ENCODE measurements at places on chromosomes 12 and 14. TPM values are rescaled to one million over a fixed set of nuclear protein-coding genes. Genes with fewer than 3 reads are reported as not detected.
A peak's percentile ranks its signal among the peaks of the same experiment; 100 is the strongest.

DNA sequence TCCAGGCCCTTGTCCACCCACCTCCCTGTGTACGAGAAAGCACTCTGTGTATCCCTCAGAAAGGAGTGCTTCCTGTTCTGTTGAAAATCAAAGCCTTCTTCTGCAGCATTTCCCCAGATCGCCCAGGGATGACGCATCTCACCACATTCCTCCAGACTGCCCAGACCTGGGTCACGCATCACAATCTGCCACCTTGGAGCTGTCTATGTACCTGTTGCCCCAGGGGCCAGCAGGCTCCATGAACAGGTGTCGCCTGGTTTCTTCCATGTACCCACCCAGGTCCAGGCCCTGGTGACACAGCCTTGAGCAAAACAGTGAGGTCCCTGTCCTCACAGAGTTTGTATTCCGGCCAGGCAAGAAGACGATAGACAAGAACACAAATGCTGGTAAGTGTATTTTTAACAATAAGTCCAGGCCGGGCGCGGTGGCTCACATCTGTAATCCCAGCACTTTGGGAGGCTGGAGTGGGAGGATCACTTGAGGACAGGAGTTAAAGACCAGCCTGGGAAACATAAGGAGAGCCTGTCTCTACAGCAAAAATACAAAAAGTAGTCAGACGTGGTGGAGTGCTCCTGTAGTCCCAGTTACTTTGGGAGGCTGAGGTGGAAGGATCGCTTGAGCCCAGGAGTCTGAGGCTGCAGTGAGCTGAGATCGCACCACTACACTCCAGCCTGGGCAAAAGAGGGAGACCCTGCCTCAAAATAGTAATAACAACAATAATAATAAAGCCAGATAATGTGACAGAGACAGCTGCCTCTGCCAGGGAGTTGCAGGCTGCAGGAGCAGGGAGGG lies 6.8 kb upstream of the PPP1R13B start:
- peak; percentile 36 for DNase-seq

GRCh38 chr14:102292441-102292840 lies 12.5 kb downstream of the MOK start:
- no peak for DNase-seq

TMBIM6 gene
- total RNA-seq = 398 TPM

GRCh38 chr14:40197344-40197743 lies 765.1 kb upstream of the FBXO33 start:
- no peak for DNase-seq

- DNase-seq = no peak
These were observed 15.6 kb downstream of the TPH2 start for GRCh38 chr12:71954083-71954778.

DNA sequence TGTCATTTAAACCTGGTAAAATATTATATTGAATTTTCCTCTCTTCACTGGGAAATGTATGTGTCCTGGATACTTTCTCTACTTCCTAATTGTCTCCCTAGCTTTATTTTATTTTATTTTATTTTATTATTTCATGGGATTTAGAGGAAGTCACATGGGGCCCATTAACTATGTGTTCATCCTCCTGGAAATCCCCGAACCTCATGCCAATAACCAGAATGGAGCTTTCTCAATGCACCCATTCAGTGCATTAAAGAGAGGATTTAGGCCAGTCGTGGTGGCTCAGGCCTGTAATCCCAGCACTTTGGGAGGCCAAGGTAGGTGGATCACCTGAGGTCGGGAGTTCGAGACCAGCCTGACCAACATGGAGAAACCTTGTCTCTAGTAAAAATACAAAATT lies 1.3 kb upstream of the RPGRIP1 start:
- no peak for DNase-seq

DNA sequence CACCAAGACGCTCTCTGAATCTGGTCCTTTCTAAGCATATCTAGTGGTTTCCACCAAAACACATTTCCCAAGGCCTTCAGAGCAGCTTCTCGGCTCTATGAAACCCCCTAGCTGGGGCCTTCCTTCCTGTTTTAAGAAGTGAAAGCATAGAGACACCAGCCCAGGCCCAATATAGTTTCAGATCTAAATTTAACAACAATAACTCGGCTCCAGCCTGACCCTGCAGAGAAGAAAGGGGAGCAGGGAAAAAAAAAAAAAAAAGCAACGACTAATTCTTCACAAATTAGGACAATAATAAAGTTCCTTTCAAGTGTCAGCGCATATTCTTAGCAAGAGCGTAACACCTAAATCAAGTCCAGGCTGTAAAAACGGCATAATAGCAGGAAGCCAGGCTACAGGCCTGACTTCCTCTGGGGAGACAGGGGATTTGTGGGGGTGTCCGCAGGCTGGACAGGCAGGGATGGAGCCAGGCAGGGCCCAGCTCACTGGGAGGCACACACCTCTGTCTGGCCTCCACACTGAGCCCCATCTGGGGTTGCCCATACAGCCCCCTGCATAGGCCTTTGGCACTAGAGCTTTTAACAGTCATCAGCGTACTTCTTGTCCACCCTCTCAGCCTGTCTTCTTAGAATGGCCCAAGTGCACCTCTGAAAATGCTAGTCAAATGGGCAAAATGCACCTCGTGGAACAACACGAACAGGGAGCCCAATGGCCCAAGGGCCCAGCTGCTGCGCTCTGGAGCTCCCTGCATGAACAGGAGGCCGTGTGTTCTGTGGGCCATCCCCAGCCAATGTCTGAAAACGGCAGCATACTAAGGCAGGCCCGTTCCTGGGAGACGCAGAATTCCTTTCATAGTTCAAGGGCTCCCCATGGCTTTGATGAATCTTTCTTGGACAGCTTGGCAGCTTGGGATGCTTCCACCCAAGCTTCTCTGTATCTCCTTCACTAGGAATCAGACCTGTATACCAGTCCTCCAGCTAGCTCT lies 772.9 kb downstream of the MED13L start:
- DNase-seq = no peak

- peak; percentile 94 for DNase-seq
These were observed 16.1 kb downstream of the PIGH start for GRCh38 chr14:67583711-67584644.

DNA sequence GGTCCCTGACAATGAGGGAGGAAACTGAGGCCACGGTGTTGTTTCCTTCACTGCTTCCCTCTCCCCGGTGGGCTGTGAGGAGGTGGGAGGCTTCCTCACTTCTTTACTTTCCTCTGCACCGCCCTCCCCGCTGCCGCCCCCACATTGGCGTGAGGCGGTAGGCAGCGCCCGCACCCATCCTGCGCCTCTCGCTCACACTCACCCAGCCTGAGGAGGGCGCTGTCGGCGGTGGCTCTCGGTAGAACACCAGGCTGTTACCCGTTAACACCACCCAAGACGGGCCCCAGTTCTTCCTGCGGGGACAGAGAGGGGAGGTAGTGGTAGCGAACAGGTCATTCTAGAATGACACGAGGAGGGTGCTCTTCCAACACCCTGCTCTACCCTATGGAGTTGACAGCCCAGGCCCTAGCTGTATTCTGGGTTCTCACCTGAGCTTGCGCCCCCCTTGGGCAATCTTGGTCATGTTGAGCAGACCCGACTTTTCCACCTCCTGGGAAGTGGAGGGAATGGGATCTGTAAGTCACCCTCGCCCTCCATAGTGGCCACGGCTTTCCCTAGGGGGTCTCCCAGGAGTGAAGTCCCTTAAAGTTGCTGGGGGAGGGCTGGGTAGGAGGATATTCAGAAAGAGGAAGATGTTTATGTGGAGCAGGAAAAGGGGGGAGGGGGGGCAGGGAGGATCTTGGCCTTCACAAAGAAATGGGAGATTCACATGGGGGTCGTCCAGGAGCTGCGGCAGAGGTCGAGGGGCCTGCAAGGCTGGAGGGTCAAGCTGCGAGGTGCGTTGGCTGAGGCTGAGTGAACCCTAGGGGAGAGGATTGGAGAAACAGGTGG lies 3.3 kb downstream of the ARHGAP9 start:
- peak; percentile 76 for DNase-seq

SLC38A2 gene
- total RNA-seq = 1,020 TPM

DNA sequence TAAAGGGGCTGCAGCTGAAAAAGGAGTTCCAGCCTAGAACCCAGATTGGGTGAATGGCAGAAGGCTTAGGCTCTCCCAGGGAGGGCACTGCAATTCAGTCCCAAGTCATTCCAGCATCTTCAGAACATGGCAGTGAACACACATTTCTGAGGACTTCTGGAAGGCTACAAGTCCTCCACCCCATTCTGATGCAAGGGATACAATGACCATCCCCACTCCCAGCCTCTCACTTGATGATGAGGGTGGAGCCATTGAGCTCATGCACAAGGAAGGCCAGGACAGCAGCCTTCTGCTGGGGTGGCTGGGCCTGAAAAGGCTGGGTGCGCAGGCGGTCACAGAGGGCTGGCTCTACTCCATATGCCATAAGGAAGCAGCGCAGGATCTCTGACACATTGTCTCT lies 25.8 kb downstream of the BAZ2A start:
- DNase-seq = no peak

DNA sequence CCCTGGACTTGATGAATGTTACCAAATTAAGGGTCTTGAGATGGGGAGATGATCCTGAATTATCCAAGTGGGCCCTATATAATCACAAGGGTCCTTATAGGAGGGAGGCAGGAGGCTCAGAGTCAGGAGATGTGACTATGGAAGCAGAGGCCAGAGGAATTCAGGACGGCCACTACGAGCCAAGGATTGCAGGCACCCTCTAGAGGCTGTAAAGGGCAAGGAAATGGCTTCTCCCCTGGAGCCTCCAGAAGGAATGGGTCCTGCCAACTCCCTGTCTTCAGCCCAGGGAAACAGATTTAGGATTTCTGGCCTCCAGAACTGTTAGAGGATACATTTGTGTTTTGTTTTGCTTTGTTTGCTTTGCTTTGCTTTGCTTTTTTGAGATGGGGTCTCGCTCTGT lies 8.8 kb downstream of the BDKRB1 start:
- DNase-seq = no peak

- DNase-seq = peak; percentile 44
These were observed 412 bp downstream of the FGFR1OP2 start for GRCh38 chr12:26938701-26939062.

GRCh38 chr12:12249216-12250050 lies 17.4 kb downstream of the LRP6 start:
- DNase-seq = no peak

CRY1 gene
- total RNA-seq = 18.1 TPM

GRCh38 chr12:90404071-90404470 lies 550.9 kb downstream of the CCER1 start:
- DNase-seq = no peak

DNA sequence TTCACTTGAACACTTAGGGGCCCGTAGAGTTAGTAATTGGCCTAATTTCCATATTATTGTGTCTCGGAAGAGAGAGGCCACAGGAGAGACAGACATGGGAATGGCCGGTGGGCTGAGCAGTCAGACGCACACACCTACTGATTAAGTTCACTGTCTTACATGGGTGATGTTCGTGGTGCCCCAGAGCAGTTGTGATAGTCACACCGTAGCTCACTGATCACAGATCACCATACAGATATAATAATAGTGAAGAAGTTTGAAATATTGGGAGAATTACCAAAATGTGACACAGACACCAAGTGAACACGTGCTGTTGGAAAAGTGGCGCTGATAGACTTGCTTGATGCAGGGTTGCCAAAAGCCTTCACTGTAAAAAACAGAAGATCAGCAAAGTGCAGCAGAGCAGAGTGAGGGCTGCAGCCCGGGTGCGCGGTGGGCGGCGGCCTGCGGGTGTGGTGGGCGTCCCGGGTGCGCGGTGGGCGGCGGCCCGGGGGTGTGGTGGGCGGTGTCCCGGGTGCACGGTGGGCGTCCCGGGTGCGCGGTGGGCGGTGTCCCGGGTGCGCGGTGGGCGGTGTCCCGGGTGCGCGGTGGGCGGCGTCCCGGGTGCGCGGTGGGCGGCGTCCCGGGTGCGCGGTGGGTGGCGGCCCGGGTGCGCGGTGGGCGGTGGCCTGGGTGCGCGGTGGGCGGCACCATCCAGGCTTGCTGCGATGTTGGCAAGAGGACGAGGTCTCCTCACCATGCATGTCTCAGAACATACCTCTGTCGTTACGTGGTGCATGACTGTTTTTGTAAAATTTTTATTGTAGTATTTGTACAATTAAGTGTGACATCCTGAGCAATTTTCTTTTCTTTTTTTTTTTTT lies 34.3 kb upstream of the TEX22 start:
- peak; percentile 99 for DNase-seq

DNA sequence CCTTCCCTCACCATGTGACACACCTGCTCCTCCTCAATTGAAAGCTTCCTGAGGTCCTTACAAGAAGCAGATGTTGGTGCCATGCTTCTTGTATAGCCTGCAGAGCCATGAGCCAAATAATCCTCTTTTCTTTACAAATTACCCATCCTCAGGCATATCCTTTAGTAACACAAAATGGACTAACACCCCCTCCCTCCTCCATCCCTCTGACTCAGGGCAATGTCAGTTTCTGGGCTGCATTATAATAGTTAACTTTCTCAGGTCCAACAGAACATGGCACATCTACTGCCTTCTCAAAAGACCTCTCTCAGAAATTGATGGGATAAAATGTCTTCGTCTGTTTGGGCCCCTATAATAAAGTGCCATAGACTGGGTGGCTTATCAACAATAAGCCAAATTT lies 287.0 kb downstream of the DPF3 start:
- peak; percentile 61 for DNase-seq

DNA sequence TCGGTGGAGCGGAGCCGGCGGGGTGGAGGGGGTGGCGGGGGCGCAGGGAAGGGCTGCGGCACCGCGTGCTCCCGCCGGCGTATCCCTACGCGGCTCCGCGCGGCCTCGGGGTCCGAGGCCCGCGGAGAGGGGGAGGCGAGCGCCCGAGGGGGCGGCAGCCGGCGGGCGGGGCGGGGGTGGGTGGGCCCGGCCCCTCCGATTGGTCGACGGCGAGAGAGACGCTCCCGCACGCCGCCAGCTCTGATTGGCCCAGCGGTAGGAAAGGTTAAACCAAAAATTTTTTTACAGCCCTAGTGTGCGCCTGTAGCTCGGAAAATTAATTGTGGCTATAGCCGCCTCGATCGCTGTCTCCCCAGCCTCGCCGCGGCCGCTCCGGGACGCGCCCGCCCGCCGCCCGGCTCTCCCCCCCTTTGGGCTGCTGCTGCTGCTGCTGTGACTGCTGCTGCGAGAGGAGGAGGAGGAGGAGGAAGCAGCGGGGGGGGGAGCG lies at the start of gene FOXG1:
FOXG1 (plus strand) TSS at position 319 of the 487 bp plus-strand sequence. CDS start 493 bp downstream, outside the sequence.
- peak; percentile 92 for DNase-seq

DNA sequence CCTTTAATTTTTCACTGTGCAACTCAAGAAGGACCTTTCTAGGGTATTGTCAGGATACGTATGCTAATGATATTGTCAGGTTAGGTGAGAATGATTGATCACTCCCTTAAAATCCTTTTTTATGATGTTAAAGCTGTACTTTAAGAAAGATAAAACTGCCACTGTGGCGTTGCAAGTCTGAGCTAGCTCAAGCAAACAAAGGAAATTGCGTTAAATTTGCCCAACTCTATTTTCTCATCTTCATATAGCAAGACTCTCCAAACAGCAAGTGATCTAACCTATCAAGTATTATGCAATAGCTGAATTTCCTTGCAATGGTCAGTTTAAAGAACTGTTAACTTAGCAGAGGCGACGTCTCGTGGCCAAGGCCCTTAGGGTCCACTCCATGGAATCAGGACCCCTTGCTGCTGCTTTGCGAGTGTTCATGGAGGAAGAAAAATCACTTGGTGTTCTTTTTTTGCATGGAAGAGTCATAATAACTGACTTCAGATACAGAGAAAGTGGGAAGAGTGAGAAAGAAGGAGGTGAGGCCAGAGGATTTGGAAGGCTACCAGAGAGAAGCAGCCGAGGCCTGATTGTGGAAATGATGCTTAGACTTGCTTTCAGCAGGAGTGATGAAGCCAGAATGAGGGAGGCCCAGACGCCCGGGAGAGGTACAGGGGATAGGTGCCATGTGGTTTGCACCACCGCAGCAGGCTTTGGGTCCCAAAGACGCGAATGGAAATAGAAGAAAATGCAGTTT lies 2.5 kb downstream of the TRAF3 start:
- DNase-seq = no peak

TSPAN8 gene
- total RNA-seq = not detected
